ENCODE measurements at places on chromosomes 2 and 18. TPM values are rescaled to one million over a fixed set of nuclear protein-coding genes. Genes with fewer than 3 reads are reported as not detected.

DNA sequence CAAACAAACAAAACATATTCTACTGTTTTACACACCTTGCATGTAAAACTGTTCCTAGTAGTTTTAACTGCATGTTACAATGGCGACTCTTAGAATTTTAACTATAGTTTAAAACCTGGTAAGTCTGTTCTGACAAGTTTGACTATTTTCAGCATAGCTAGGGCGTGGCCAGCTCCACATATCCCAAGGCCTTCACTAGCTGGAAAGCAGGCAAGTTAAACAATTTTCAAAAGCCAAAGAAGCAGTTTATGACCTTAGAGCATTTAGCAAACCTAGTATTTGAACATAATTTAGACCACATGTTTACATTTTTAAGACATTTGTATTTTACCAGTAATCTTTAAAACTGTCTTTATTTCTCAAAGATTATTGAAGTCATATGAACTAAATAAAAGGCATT is 402.8 kb upstream of the SYT4 start:
- no peak for DNase-seq
- no peak overlapping the region for H3K27ac ChIP-seq
- H3K27me3 ChIP-seq = no peaks in the 10 kb centered on the region
- no peak overlapping the region for H3K4me3 ChIP-seq

FTCDNL1 gene
- total RNA-seq = 1.9 TPM

GRCh38 chr18:710418-711300 is 1.8 kb downstream of the ENOSF1 start:
- DNase-seq = no peak
- peak overlapping the region; percentile 96 for H3K4me3 ChIP-seq
- H3K27me3 ChIP-seq = no peaks in the 10 kb centered on the region
- peak overlapping the region; percentile 97 for H3K27ac ChIP-seq
- peaks cover 54% of the 10 kb centered on the region for H3K36me3 ChIP-seq
- peaks cover 55% of the 10 kb centered on the region for H3K4me1 ChIP-seq

DLX2 gene
- total RNA-seq = not detected

GRCh38 chr2:156779416-156780120 is 343.4 kb downstream of the GPD2 start:
- no peak overlapping the region for H3K4me3 ChIP-seq
- no peaks in the 10 kb centered on the region for H3K36me3 ChIP-seq

DNA sequence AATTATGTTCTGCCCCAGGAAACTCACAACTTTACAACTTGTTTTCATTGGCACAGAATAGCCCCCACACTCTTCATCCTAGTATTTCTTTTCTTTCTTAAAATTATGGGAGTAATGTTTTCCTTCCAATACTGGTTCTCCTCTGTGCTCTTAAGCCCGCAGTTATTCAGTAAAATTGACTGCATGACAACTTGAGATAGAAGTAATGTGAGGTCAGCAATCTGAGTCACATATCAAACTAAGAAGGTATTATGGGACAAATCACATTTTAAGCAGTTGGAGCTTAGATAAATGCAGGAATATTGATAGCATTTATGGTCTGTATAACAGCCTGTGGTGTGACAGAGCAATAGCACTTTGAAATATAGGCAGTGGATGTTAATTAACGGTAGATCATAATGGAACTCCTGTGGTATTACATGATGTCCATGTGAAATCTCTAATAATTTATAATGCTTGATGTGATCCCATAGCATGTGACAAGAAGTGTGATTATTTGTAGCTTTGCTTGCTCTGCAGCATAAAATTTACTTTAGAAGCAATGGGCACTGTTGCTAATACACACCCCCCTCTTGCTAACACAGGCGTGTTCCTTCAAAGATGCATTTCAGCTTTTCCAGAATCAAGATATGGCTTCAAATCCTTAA is 351.4 kb upstream of the CDH20 start:
- no peaks in the 10 kb centered on the region for H3K36me3 ChIP-seq
- no peaks in the 10 kb centered on the region for H3K27me3 ChIP-seq
- H3K27ac ChIP-seq = no peak overlapping the region
- DNase-seq = no peak
- no peak overlapping the region for H3K4me3 ChIP-seq
- no peaks in the 10 kb centered on the region for H3K4me1 ChIP-seq

C2orf15 gene
- total RNA-seq = 1.4 TPM

DNA sequence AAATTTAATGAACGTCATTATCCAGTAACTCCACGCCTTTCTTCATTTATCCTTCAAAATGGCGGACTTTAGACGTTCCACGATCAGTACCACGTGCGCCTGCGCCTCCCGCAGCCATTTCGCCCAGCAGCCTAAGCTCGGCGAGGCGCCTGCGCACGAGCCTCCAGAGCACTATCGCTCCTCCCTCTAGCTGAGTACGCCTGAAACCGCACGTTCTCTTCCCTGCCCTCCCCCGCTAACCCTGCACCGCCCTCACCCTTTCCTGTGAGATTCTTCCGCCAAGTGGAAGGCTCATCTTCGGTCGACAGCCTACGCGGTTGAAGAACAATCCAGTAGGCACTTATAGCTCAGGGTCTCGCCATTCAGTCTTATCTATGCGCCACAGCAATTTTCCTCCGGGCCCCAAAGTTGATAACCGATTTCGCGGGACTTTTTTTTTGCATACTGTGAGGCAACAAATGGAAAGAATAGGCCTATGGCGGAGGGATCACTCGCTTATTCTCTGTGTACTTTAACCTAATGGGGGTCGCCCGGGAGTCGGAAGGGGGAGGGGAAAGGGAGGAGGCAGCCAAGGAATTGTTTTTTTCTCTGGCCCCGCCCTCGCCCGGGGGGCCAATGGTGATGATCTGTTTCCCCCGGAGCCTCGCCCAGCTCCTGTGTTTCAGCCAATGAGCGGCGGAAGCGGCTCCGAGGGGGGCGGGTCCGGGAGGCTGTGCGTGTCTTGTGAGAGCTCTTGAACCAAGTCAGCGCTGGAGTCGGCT is at the start of gene KDM3A:
Gene KDM3A, plus strand, starts transcription at position 741 of the 761 bp plus-strand sequence. CDS start 677 bp downstream, outside the sequence.
- H3K27me3 ChIP-seq = no peaks in the 10 kb centered on the region
- peaks cover 39% of the 10 kb centered on the region for H3K4me1 ChIP-seq
- H3K36me3 ChIP-seq = peaks cover 56% of the 10 kb centered on the region

CMPK2 gene
- 4.5 TPM for total RNA-seq

- H3K4me3 ChIP-seq = no peak overlapping the region
- H3K36me3 ChIP-seq = no peaks in the 10 kb centered on the region
- DNase-seq = no peak
Observed at GRCh38 chr2:215751200-215751910, 262.0 kb downstream of the MREG start.

GRCh38 chr18:24582771-24583170 is 122.3 kb downstream of the HRH4 start:
- H3K4me3 ChIP-seq = no peak overlapping the region
- H3K4me1 ChIP-seq = no peaks in the 10 kb centered on the region
- peaks cover 12% of the 10 kb centered on the region for H3K27me3 ChIP-seq
- no peak for DNase-seq

DNA sequence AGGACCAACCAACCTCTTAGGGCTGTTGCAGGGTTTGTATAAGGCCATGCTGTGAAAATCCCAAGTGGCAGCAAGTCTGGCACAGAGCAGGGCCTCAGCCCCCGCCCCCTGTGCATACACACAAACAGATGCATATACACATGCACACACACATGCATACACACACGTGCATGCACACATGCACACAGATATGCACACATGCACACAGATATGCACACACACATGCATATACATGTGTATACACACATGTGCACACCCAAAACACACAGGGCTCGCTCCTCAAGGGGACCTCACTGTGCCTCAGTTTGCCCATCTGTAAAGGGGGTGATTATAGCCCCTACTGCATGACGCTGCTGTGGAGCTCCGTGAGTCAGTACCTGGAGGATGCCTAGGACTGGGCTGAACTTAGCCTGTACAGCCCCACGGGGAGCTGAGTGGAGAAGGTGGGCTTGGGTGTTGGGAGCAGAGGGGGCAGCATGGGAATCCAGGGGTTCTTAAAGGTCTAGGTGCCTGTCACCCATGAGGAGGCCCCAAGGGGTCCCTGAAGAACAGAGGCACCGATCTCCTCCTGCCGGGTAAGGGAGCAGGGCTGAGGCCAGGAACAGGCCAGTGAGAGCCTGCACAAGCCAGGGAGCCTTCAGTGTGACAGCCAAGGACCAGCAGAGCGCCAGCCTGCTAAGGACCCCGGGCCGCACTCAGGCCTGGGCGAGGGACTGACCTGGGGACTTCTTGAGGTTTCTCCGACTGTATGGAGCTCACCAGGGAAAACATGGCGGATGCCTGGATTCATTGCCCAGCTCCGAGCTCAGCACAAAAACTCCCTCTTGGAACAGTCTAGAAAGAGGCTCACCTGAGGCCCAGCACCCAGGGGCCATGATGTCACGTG is 24.0 kb upstream of the ALPI start:
- H3K4me1 ChIP-seq = no peaks in the 10 kb centered on the region
- no peak overlapping the region for H3K4me3 ChIP-seq
- H3K36me3 ChIP-seq = no peaks in the 10 kb centered on the region
- no peak for DNase-seq
- no peak overlapping the region for H3K27ac ChIP-seq

DNA sequence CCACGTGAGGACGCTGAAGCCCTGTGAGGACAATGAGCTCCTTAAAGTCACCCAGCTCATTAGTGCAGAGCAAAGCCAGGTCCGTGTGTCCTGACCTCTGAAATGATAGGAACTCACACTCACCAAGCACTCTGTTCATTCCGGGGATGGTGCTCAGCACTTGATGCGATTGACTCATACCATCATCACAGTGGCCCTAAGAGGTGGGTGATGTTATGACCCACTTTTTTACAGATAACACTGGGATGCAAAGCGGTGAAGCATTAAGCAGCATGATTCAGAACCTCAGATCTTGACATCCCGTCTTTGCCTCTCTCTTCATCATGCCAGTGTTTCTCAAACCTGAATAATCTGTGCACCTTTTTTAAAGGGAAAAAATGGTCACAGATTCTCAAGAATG is 234.8 kb downstream of the ALPK2 start:
- no peak overlapping the region for H3K27ac ChIP-seq
- DNase-seq = no peak
- no peaks in the 10 kb centered on the region for H3K4me1 ChIP-seq

DNA sequence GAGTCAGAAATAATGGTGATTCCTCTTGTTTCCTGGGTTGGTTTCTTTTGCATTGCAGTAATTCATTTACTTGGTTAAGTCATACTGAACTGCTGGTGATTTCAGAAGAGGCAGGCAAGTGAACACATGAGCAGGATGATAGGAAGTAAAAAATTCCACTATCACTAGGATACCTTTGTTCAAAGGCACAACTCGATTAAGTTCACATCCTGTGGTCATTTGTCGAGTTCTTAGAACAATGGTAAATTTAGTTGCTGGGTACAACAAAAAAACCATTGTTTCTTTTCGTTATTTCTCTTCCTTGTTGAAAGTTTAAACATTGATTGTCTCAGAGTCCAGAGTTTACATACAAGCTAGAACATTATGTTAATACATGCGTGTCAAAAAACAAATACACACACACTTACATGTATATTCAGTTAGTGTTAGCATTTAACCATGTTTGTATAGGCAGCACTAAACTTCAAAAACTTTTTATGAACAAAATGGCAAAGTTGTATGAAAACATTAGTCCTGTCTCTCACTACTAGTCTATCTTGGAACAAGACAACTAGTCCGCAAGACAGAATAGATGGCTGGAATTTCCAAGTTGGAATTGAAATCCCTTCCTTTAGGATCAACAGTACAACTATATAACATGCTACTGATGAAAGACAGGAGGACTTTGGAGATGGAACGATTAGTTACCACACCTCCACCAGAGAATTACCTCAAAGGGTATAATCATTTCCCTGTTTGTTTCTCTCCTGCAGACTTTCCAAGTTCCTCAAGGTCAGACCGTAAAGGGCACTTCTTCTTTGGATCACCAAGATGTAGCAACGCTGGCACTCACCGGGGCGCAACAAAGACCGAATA is 26.2 kb downstream of the STK39 start:
- peaks cover 40% of the 10 kb centered on the region for H3K4me1 ChIP-seq
- H3K4me3 ChIP-seq = no peak overlapping the region
- no peak for DNase-seq
- no peaks in the 10 kb centered on the region for H3K27me3 ChIP-seq

DNA sequence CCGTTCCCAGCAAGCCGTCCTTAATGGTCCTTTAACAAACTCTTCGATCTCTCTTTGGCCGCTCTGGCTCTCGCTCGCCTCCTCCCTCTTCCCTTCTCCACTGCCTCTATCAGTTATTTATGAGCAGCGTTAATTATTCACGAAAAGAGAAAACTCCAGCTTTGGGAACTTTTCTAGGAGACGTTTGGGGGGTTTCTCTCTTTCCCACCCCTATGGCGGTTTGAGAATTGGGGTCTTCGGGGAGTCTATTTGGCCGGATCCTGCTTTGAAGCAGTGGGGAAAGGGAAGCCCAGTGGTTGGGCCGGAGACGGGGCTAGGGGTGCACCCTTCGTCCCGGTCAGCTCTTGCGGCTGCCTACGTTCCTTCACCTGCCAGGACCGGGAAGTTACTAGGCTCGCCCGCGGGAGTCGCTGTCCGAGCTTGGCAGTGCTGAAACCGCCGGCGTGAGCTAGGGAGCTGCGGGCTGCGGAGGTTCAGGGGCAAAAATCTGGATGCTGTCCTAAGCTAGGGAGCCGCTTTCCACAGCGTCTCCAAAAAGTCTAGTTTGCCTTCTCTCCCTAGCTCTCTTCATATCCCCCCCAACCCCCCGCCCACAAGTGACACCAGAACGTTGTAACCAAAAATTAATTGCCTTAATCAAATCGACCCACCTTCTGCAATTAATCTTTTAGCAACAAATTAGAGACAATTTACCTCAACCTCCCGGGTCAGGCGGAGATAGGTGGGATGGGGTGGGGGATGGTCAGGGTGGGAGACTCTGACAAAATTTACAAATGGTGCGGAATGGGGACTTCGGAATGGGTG is 8.9 kb upstream of the SKOR2 start:
- DNase-seq = peak; percentile 55
- H3K4me1 ChIP-seq = no peaks in the 10 kb centered on the region
- no peak overlapping the region for H3K4me3 ChIP-seq
- no peak overlapping the region for H3K27ac ChIP-seq

GLI2 gene
- not detected for total RNA-seq

DRC1 gene
- not detected for total RNA-seq

GRCh38 chr2:172640389-172640788 is 84.5 kb downstream of the PDK1 start:
- H3K36me3 ChIP-seq = no peaks in the 10 kb centered on the region
- no peak overlapping the region for H3K27ac ChIP-seq
- H3K4me3 ChIP-seq = no peak overlapping the region
- H3K4me1 ChIP-seq = peaks cover 24% of the 10 kb centered on the region
- no peaks in the 10 kb centered on the region for H3K27me3 ChIP-seq

- peak; percentile 52 for DNase-seq
- H3K27ac ChIP-seq = no peak overlapping the region
- H3K4me3 ChIP-seq = peak overlapping the region; percentile 65
- H3K4me1 ChIP-seq = peaks cover 2% of the 10 kb centered on the region
Observed at GRCh38 chr2:9950521-9951271, 797 bp upstream of the GRHL1 start.

- no peaks in the 10 kb centered on the region for H3K27me3 ChIP-seq
- DNase-seq = no peak
- H3K27ac ChIP-seq = no peak overlapping the region
- H3K36me3 ChIP-seq = no peaks in the 10 kb centered on the region
Observed at GRCh38 chr18:39806525-39806924, 2148.5 kb upstream of the PIK3C3 start.

Data from activated CD8-positive, alpha-beta T cell treated with anti-CD3 and anti-CD28 coated beads for 36 hours (primary cell).